MG63 (cell line): ENCODE measurements at places on chromosomes 5 and 9. TPM values are rescaled to one million over a fixed set of nuclear protein-coding genes. Genes with fewer than 3 reads are reported as not detected.

Gene IFNB1
- 0.81 and 4.1 TPM in 2 replicates for total RNA-seq

Gene SPAG8
- total RNA-seq, result 2.4 TPM in 1 of 2 replicates, not detected in the other

DNA sequence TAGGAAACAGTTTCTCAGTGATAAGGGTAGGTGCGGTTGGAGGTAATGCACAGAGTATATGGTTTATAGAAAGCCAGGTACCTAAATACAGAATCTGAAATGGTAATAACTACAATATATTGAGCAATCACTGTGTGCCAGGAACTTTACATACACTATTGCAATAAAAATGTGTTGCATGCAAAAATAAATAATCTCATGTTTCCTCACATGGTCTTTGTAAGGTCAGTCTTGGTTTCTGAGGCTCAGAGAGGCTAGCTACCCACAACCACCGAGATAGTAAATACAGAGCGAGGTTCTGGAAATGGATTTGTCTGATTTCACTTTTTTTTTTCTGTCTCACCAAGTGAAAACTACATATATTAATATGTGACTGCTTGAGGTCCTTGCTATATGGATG lies 128.9 kb downstream of the CAMK4 start:
- no peak for DNase-seq

- DNase-seq, result no peak
Observed at GRCh38 chr5:32833663-32834062, 122.5 kb downstream of the NPR3 start.

Gene TNC
- total RNA-seq, result 3.0 and 4.2 TPM in 2 replicates

DNA sequence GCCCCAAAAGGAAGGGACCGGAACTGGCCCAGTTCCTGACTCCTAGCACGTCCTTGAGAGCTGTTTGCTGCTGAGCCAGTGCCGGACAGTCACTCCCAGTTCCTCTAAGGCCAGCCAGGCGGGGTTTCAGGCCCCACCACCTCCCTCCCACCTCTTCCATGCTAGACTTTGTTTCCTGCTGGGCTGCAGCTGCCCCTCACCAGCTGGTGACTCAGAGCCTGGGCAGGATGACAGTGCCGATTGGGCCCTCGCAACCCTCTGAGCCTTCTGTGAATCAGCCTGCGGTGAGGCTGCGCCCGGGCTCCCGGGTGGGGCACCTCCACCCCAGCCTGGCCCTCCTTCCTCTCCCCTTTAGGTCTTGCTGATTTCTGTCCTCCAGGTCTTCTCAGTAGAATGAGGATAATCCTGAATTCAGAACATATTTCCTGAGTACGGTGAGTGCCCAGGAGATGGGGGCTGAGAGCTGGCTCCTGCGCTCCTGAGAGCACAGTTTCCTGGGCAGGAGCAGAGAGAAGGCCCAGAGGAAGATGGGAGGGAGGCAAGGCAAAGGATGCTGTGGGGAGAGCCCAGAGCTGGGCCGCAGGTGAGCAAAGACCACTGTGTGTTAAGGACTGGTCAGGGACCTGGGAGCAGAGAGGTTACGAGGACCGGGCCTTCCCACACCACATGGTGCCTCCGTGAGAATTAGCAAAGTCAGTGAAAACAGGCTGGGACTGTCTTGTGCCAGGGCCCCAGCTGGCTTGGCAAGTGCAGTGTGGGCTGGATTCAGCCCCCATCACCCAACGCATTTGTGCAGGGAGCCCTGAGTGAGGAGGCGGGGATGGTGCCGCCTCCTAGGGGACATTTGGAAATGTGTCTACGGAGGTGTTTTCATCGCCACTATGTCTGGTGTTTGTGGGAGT lies 32.9 kb upstream of the STXBP1 start:
- DNase-seq, result peak; percentile 99

Gene LRRC70
- 0.10 TPM in 1 of 2 replicates, not detected in the other for total RNA-seq

Gene ACTBL2
- 0.30 and 1.8 TPM in 2 replicates for total RNA-seq

DNA sequence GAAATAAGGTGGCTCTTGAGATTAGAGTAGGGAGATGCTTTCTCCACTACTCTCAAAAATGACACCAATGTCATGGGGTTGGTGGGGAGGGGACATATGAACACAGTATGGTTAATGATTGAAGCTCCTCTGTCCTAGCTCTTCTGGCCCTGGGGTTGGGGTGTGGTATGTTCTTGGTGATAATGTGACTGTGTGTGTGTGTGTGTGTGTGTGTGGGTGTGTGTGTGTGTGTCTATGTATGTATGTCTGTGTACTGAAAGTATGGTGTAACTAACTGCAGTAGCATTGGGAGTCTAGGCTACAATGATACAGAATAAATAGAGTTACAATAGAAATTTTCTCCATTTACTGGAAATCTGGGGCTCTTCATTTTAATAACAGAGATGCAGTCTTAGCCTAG lies 121.0 kb upstream of the CD180 start:
- DNase-seq, result no peak

Gene GPX3
- total RNA-seq, result 2.3 and 5.6 TPM in 2 replicates

Gene F2RL1
- 1.2 TPM in 2 replicates for total RNA-seq

- DNase-seq, result no peak
Observed at GRCh38 chr9:128809036-128809599, 9.2 kb upstream of the ENDOG start.

GRCh38 chr5:115295777-115296123 lies 704 bp downstream of the CCDC112 start:
- DNase-seq, result peak; percentile 5

DNA sequence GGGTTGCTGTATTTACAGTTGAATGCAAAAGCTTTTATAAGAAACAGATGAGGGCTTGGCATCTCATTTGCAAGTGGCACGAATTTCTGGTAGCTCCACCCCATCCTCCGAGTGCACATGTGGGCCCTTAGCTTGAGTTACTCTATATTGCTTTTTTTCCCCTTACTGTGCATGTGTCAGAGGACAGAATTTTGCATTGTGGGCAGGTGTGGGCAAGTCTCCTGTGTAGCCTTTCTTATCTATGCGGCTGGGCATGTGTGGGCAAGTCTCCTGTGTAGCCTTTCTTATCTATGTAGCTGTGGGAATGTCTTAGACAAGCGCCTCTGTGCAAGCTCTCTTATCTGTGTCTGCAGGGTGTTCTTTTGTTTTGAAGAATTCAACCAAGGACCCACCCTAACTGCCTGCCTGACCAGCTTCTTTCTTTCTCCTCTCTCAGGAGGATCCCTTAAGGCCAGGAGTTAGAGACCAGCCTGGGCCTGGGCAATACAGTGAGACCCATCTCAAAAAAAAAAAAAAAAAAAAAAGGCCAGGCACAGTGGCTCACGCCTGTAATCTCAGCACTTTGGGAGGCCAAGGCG lies 34.1 kb upstream of the SIL1 start:
- no peak for DNase-seq

DNA sequence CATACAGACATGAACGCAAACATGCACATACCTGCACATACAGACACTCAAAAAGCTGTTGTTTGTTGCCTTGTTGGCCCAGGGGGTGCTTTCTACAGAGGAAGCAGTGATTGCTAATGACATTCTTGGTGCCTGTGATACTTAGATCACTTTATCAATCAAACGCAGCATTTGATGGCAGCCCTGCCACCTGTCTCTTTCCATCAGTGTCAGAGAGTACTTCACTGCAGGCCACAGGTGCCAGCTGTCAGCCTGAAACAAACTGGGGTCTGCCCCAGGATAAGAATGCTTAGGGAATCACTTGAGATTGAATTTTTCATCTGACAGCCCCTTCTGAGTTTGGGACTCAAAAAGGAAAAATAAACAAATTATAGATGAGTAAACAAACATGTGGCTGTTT lies 388.9 kb upstream of the SGCD start:
- DNase-seq, result no peak

Gene C1QTNF3
- total RNA-seq, result 1.3 and 3.3 TPM in 2 replicates

GRCh38 chr5:144203750-144204596 lies 33.3 kb downstream of the KCTD16 start:
- no peak for DNase-seq

Gene CCL21
- not detected in 2 replicates for total RNA-seq

Gene SERF1A
- 7.0 and 9.3 TPM in 2 replicates for total RNA-seq

GRCh38 chr5:119363271-119363670 lies 7.5 kb downstream of the TNFAIP8 start:
- DNase-seq, result peak; percentile 25

Gene SLC1A3
- total RNA-seq, result 0.03 and 0.37 TPM in 2 replicates

- no peak for DNase-seq
Observed at GRCh38 chr5:177431317-177432142, 5.1 kb downstream of the GRK6 start.

DNA sequence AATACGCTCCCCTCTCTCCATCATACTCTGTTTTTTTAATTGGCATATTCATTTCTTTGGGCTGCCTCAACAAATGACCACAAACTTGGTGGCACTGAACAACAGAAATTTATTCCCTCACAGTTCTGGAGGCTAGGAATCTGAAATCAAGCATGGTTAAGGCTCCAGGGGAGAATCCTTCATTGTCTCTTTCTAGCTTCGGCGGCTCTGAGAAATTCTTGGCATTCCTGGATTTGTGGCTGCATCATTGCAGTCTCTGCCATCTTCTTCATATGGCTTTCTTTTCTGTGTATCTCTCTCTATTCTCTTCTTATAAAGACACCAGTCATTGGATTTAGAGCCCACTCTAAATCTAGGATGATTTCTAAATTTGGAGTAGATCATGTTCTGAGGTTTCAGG lies 10.9 kb upstream of the SLC24A2 start:
- DNase-seq, result no peak

Gene PCDHAC2
- 0.07 TPM in 1 of 2 replicates, not detected in the other for total RNA-seq

Gene BARHL1
- total RNA-seq, result not detected in 2 replicates

GRCh38 chr9:113523421-113524141 lies 60.1 kb downstream of the RGS3 start:
- no peak for DNase-seq

DNA sequence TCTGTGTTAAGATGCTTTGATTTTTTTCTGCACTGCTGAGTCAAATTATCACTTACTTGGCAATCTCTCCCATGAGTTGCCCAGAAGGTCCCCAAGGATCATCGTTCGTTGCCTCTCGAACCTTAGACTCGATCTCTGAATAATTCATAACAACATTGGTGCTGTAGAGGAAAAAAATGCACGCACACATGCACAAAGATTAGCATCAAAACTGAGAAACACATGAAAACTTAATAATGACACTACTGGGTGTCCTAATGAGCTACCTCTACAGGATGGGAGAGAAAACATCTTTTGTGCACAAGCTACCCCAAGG lies 41.6 kb downstream of the CLINT1 start:
- DNase-seq, result no peak

- DNase-seq, result no peak
Observed at GRCh38 chr5:108094800-108095199, 287.1 kb downstream of the FBXL17 start.

Gene GCNT4
- 0.02 TPM in 1 of 2 replicates, not detected in the other for total RNA-seq

Gene CMBL
- 23.3 and 29.1 TPM in 2 replicates for total RNA-seq

- no peak for DNase-seq
Observed at GRCh38 chr5:160271396-160271795, 41.0 kb downstream of the CCNJL start.

Gene VAV2
- 17.3 and 22.8 TPM in 2 replicates for total RNA-seq

Gene MCC
- total RNA-seq, result 0.86 and 7.1 TPM in 2 replicates

DNA sequence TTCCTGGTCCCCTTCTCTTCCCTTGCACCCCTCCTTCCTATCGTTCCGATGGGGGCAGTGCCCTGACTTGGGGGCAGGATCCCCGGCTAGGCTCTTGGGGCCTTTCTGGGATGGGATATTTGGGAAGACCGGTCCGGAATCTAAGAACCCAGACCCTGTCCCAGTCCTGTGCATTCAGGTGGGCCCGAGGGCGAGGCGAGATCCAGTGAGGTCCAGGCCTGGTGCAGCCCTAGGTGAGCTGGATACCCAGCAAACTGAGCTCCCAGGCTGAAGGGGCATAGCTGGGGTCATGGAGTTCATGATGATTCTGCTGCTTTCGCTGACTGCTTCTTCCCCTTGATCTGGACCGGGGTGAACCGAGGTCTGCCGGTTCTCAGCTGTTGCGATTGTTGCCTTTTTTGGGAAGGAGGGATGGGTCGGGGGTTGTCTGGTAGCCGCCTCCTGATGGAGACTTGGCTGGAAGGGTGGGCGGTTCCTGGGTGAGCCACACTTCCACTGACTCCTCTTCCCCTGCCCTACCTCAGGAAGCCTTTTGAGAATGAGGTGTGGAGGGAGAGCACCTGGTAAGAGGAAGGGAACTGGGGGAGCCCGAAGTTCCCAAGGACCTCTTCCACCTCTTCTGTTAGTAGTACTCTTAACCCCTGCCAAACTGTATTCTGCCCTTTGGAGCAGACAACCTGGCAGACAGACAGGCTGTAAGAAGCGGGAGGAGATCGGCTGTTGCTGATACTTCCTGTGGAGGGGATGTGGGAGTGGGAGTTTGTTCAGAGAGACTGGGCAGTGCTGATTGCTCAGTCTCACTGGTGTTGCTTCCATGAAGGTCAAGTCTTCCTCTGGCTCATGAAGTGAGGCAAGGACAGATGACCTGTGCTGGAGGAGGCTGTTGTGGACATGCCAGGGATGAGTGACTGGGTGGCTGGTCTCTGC lies 1.0 kb downstream of the LRRC8A start:
- DNase-seq, result peak; percentile 22
